ENCODE measurements at places on chromosomes 3 and 15.
A peak's percentile ranks its signal among the peaks of the same experiment; 100 is the strongest.

- DNase-seq: peak; percentile 60
These were observed 201.2 kb downstream of the OPA1 start for GRCh38 chr3:193794002-193794881.

- peak; percentile 17 for DNase-seq
These were observed at the start of gene MME for GRCh38 chr3:155079746-155080487. TSS of gene MME (plus strand) at chr3:155080319. CDS start at chr3:155084168, 3,849 bp downstream.

GRCh38 chr15:38128341-38128781, 124.3 kb upstream of the SPRED1 start:
- peak; percentile 89 for DNase-seq

GRCh38 chr15:78265752-78266224, 1.4 kb downstream of the DNAJA4 start:
- DNase-seq: peak; percentile 26

DNA sequence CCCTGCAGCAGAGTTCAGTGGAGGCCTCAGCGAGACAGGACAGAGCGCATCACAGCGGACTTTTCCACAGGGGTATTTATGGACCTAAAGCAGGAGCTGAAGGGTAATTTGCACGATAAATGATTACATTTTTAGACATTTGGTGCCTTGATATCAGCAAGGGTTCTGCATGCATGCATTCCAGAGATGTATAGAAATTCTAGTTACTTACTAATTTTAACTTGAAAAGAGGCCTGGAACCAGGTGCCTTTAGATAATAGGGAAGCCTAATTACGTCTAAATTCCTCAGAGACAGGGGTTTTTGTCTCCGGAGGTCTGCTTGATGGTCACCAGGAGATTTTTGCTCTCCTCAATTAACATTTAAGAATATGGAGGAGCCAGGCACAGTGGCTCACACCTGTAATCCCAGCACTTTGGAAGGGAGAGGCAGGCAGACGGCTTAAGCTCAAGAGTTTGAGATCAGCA, 79.8 kb upstream of the MFGE8 start:
- no peak for DNase-seq

- no peak for DNase-seq
These were observed 95.2 kb upstream of the IQSEC1 start for GRCh38 chr3:13168391-13168790.

DNA sequence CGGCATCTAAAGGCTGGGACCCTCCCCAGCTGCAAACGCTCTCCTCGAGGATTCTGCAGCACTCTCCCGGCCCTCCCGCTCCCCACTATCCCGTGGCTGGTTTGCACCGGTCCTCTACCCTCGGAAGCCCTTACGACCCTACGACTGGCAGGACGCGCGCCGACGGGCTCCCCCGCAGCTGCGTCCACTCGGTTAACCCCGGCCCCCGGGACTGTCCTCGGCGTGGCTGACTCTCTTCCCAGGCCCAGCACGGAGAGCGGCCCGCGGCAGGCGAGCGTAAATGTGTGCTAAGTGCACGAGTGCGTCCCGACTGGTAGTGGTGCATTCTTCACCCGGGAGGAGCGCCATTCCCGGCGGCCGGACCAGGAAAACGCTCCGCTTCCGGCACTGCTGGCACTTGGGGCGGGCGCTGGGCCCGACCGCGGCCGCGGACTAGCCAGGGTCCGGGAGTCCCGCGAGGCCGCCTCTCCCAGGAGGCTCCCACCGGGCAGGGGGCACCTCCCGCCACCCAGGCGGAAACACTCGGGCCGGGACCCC, 508 bp downstream of the GORASP1 start:
- peak; percentile 51 for DNase-seq

GRCh38 chr3:4980229-4981203, 1.3 kb downstream of the BHLHE40 start:
- DNase-seq: peak; percentile 94

DNA sequence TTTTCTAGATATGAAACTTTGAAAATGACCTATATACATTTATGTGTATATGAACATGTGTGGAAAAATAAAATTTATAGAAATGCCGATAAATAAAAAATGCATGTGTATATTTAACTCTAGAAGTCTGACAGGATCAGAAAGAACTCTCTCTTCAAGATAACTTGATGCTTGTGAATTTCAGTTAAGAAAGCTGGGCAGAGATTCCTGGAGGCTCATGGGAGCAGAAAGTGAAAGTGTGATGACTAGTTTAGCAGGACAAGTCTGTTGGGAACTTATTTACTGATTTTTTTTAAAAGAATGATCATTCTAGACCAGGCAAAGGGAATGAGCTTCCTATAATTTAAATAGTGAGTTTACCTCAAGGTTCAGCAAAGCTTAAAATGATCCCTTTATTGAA, 81.5 kb upstream of the KCNAB1 start:
- no peak for DNase-seq

GRCh38 chr15:99427210-99427609, 138.6 kb upstream of the MEF2A start:
- no peak for DNase-seq

DNA sequence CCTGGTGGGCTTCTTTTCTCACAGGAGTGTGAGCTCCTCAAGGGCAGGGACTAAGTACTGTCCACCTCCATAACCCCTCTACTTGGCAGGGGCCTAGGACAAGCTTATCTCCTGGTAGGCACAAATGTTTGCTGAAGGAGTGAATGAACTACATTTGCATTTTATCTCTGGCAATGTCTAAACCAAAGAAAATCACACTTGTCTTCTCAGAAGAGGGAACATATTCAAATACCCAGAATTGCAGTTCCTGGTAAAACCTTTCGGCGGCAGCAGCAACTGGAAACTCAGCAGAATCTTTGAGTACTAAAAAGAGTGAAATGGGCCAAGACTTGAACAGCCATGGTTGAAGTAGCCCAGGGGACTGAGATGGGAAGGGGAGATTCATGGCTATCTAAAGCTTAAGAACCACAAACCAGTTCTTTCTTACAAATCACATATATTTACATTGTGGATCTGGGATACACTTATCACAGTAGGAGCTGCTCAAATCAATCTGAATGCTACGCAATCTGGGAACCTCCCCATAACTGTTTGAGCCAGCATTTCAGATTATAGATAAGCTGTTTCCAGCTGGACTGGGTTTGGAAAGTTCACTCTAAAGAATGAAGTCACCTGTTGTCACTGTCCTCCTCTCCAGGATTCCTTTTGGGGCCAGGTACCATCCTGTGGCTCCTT, 18.7 kb upstream of the PTPN9 start:
- DNase-seq: peak; percentile 32

GRCh38 chr3:47404955-47405790, 24.4 kb downstream of the PTPN23 start:
- no peak for DNase-seq

GRCh38 chr3:179088306-179088705, 16.7 kb upstream of the ZMAT3 start:
- DNase-seq: no peak

All from suppressor macrophage treated with lipopolysaccharide for 4 hours (primary cell).